ENCODE measurements at places on chromosomes 3 and 15. TPM values are rescaled to one million over a fixed set of nuclear protein-coding genes. Genes with fewer than 3 reads are reported as not detected.

Gene KBTBD13
- total RNA-seq: not detected

GRCh38 chr15:63203451-63204090 is 14.2 kb downstream of the RAB8B start:
- no peak for DNase-seq

GRCh38 chr3:100893590-100893989 is 99.6 kb downstream of the ABI3BP start:
- peak; percentile 23 for DNase-seq

GRCh38 chr15:49741712-49742111 is 120.9 kb downstream of the DTWD1 start:
- peak; percentile 16 for DNase-seq

DNA sequence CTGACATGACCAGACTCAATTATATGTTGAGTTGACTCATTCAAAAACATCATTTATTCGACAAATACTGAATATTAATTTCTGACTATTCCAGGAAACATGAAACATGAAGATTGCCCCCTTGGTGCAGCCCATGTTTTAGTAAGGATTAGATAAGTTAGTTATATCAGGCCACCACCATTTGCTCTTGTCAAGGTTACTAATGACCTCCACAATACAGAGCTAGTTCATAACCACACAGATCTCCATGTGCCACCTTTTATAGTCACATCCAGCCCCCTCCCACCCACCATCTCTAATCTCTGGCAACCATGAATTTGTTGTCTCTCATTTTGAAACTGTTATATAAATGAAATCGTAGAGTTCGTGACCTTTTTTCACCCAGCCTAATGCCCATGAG is 15.7 kb downstream of the KLHL18 start:
- no peak for DNase-seq

- DNase-seq: no peak
These were observed 12.5 kb downstream of the GSK3B start for GRCh38 chr3:120081719-120082118.

Gene KNSTRN
- total RNA-seq: 90.3 TPM

Gene GATM
- total RNA-seq: 0.78 TPM

Gene CAMP
- not detected for total RNA-seq

DNA sequence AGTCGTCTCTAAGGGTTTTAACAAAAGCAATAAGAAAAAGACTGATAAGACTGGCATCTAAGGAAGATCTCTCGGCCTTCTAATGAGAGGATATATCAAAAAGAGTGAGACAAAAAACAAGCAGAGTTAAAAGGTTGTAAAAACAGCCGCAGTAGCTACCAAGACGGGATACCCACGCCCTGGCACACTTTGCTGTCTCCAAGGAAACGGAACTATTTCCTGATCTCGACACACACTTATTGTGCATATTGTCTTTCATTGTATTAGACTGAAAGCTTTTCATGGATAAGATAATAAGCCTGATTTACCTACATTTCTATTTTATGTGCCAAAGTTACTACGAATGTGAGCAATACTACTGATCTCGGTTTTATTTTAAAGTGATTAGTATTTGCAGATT is 161.5 kb upstream of the MCTP2 start:
- DNase-seq: no peak

Gene GRK7
- not detected for total RNA-seq

Gene FANCD2OS
- total RNA-seq: not detected

DNA sequence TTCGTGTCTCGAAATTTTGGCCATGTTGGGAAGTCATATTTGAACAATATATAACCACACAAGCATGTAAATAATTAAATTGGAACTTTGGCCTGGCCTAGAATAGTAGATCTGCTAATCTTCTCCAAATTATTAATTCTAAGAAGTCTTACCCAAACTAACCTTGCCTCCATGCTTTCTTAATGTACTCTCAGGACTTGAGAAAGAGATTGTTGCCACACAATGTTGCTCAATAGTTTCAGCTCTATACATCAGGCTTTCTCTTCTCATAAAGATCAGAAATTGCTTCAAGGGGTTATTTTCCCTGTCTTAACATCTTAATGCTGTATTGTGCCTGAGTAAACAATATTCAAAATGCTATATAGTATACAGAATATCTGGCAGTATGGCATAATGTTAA is 202.7 kb upstream of the LRIG1 start:
- no peak for DNase-seq
